ENCODE measurements at places on chromosomes 2 and 18.

GRCh38 chr2:58680755-58681310 is 439.7 kb upstream of the FANCL start:
- no peak for DNase-seq

- no peak for DNase-seq
Observed at GRCh38 chr2:110713513-110714362, 18.6 kb upstream of the ACOXL start.

- DNase-seq: no peak
Observed at GRCh38 chr2:135820003-135820618, 16.9 kb downstream of the LCT start.

GRCh38 chr18:44887227-44887631 is 206.5 kb downstream of the SETBP1 start:
- no peak for DNase-seq

DNA sequence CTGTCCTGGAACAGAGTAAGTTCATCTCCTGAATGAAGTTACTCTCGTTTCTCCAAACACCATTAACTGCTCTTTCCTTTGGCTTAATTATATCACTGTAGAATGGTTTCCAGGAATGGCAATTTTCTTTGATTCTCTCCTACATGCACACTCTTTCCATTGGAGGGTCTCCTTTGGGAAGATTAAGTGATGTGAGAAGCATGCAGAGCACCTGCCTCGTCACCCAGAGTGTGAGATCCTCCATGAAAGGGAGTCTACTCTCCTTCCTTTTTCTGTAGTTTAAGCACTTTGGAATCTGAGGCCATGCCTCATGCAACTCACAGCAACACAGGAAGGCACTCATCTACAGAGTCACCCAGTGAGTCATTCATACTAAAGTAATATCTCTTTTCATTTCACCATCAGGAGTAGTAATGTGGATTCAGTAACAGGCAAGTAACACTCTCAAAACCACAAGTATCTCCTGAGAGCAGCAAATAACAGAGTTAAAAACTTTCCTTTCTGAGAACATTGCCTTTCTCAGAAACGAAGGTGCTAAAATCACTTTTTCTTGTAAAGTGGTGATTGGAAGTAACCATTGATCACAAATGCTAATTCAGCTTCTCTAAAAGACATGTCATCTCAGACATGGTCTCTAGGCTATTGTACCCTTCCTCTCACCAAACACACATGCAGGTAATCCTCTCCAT is 52.8 kb upstream of the IL1RL1 start:
- DNase-seq: no peak

GRCh38 chr18:37516361-37516853 is 49.2 kb downstream of the CELF4 start:
- DNase-seq: no peak

GRCh38 chr2:216838151-216838550 is 21.7 kb downstream of the TNP1 start:
- no peak for DNase-seq

GRCh38 chr2:178088774-178089270 is 16.2 kb upstream of the PDE11A start:
- no peak for DNase-seq

All from sciatic nerve (tissue), 2 donors.